Brain pericyte (primary cell): ENCODE measurements at places on chromosomes 5 and 9.

DNA sequence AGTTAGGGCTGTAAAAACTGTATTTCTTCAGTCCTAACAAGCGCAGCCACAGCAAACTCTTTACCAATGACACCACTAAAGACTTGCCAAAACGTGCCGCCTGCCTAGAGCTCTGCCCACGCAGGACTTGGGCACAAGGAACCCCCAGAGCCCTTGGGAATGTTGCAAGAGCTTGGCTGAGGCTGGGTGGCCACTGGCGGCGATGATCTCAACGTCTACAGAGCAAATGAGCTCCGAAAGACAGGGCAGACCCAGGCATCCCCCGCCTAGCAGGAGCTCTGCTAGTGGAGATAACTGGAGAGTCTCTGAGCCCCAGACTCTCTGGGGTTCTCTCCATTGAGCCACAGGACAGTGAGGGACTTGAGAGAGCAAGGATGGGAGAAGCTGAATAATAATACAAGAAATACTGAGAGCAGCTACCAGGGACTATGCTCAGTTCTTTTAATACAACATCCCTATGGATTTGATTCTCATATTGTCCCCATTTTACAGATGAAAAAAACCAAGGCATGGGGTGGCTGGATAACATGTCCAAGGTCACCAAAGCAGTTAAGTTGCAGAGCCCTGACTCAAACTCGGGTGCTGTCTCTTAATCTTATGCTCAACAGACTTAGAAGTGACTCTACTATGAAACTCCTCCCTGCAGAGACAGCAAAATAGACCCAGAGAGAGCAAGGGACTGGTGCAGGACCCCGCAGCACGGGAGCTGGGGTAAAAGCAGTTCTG is 32.5 kb downstream of the SHB start:
- no peak for DNase-seq

- no peak for DNase-seq
Measured at GRCh38 chr9:108270561-108270960, 585.2 kb downstream of the ACTL7B start.

DNA sequence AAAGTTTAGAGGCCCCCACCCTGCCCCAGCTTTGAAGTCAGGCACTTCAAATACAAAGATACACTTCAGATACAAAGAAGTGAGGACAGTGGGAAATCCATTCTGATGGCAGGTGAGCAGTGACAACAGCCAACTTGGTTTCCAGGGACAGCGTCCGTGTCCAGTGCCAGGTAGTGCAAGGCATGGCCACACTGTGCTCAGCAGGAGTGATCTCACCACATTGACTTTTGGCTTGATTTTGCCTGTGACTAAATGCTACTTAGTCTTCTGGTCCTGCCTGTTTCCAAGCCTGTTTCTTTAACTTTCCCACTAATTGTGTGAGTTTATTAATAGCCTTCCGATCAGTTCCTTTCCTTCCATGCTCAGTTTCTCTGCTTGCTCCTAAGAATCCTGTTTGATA is 72.6 kb upstream of the PALM2AKAP2 start:
- DNase-seq = no peak

DNA sequence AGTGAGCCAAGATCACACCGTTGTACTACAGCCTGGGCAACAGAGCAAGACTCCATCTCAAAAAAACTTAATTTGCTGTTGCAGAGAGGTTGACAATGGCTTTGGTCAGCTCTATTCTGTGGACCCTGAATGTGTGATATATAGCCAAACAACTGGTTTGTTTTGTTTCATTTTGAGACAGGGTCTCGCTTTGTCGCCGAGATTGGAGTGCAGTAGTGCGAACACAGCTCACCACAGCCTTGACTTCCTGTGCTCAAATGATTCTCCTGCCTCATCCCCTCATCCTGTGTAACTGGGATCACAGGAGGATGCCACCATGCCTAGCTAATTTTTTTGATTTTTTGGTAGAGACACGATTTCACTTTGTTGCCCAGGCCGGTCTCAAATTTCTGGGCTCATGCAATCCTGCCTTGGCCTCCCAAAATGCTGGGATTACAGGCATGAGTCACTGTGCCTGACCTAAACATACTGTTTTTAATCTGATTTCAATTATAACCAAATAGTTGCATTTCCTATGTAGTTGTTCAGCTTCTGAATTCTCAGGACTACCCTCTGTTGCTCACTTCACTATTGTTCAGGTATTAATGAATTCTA is 9.8 kb downstream of the RNF183 start:
- DNase-seq = no peak

GRCh38 chr5:100683881-100684280 is 148.7 kb downstream of the FAM174A start:
- no peak for DNase-seq

- DNase-seq = peak; percentile 85
Measured at GRCh38 chr5:73031839-73032238, 76.0 kb downstream of the FCHO2 start.

DNA sequence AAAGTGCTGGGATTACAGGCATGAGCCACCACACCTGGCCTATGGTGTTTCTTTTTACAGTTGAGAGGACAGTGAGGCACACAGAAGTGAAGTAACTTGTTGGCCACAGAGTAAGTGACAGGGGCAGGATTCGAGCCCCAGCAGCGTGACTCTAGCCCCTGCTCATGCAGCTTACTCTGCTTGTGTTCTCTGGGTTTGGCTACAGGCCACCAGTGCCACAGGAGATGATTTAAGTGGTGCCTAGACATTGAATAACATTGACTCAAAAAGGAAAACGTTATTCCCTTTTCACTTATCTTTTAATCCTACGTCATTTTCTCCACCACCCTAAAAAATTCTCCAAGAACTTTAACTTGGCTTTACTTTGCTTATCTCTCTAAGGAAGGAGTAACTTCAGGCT is 61.4 kb downstream of the SNX24 start:
- DNase-seq = no peak

GRCh38 chr9:81239388-81239787 is 450.0 kb downstream of the TLE1 start:
- DNase-seq = no peak

- no peak for DNase-seq
Measured at GRCh38 chr5:61370506-61370905, 38.4 kb downstream of the ZSWIM6 start.

- no peak for DNase-seq
Measured at GRCh38 chr5:139027150-139027549, 152.0 kb upstream of the LRRTM2 start.

GRCh38 chr5:36657563-36657995 is 51.2 kb downstream of the SLC1A3 start:
- peak; percentile 92 for DNase-seq

- no peak for DNase-seq
Measured at GRCh38 chr5:92916036-92916435, 665.0 kb downstream of the NR2F1-AS1 start.

DNA sequence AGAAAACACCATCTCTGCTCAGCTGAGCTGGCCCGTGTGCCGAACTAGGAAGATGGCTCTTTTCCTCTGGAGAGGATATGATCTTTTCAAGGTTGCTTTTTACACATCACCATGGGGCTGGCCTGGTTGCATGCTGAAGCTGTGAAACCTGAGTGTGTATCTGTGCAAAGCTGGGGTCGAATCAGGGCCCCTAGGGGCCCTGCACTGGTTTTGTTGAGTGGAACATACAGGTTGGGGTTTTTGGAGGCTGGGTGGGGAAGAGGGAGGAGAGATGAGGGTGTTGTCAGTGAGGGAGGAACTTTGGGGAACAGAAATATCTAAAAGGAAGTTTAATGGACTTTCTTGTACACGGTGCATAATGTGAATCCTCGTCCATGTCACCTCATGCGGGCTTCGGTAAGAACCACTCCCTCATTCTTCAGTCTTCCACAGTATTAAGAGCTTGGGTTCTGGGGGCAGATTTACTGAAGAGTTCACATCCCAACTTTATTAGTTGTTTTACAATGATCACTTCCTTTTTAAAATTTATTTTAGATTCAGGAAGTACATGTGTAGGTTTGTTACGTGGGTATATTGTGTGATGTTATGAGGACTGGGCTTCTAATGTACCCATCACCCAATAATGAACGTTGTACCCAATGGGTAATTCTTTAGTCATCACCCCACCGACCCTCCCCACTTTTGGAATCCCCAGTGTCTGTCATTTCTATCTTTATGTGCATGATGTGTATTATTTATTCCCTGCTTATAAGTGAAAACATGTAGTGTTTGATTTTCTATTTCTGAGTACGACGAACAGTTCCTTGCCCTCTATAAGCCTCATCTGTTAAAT is 238.2 kb downstream of the NR3C1 start:
- DNase-seq = no peak
